ENCODE measurements at places on chromosomes 7 and 10.

DNA sequence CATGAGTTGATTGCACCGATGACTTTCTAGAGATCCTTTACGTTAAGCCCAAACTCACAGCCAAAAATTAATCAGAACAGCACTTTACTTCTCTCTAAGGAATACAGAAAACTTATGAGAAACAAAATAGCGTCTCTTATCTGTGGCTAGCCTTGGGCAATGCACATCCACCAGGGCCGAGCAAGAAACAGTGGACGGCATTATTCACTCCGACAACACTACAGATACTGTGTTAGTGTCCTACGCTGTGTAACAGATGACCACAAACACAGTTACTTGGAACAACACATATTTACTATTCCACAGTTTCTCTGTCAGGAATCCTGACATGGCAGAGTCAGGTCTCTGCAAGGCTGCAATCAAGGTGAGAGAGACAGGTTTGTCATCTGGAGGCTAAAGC lies 598.3 kb upstream of the ADARB2 start:
- DNase-seq, result no peak

- no peak for DNase-seq
These were observed 500.2 kb downstream of the GLRX3 start for GRCh38 chr10:130636313-130636930.

DNA sequence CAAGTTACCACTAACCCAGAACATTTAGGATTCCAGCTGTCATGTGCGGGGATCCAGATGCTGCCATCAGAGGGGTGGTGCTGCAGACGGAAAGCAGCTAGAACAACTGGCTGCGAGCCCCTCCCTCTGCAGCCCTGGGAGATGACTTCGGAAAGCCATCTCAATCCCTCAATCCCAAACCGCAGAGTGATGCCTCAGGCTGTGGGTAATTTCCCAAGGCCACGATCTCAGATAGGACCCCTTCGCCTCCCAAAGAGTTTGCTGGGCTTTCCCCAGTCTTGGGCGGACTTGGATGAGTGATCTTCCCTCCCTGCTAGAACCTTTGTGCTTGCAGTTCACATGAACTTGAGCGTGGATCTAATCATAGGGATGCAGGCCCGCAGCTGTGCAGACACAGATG lies 71.3 kb upstream of the EN2 start:
- DNase-seq, result no peak

DNA sequence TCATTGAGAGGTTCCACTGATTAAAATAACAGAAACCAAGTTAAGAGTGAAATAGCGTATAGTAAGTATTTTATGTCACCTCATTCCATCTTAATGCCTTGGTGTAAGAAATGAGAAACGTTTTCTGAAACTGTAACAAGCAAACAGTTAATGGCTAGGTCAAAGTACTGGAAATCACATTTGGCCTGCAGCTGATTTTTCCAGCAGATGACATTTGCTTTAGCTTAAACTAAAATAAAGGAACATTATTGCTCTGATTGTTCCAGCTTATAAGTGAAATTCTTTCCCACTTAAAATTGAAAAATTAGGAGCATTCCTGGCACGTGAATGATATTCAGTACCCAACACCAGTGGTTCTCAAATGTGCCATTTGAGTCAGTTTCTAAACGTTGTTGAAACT lies 213.6 kb upstream of the DPP6 start:
- no peak for DNase-seq

GRCh38 chr10:72250666-72251065 lies 23.1 kb upstream of the DDIT4 start:
- no peak for DNase-seq

GRCh38 chr10:48938281-48938680 lies 1.4 kb downstream of the LRRC18 start:
- no peak for DNase-seq

- no peak for DNase-seq
These were observed 504.4 kb downstream of the GALNT17 start for GRCh38 chr7:71636329-71636728.

- DNase-seq, result no peak
These were observed 1.1 kb upstream of the MACC1 start for GRCh38 chr7:20218279-20218678.

DNA sequence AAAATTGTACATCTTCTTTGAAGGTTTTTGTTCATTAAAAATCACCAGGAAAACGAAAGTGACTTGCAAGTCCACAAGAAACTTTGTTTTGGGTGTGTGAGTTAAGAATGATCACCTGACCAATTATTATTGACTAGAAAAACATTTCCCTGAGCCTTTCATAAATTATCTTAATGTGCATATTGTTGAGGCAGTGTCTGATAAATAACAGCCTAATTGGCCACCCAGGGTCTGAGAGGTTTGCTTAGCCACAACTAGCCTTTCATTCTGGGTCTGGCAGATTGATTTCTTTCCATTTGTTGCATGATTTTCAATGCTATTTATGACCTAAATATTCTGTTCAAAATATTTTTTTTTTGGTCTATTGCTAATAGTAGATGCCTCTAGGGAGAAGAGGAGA lies 152.8 kb downstream of the AUTS2 start:
- DNase-seq, result no peak

DNA sequence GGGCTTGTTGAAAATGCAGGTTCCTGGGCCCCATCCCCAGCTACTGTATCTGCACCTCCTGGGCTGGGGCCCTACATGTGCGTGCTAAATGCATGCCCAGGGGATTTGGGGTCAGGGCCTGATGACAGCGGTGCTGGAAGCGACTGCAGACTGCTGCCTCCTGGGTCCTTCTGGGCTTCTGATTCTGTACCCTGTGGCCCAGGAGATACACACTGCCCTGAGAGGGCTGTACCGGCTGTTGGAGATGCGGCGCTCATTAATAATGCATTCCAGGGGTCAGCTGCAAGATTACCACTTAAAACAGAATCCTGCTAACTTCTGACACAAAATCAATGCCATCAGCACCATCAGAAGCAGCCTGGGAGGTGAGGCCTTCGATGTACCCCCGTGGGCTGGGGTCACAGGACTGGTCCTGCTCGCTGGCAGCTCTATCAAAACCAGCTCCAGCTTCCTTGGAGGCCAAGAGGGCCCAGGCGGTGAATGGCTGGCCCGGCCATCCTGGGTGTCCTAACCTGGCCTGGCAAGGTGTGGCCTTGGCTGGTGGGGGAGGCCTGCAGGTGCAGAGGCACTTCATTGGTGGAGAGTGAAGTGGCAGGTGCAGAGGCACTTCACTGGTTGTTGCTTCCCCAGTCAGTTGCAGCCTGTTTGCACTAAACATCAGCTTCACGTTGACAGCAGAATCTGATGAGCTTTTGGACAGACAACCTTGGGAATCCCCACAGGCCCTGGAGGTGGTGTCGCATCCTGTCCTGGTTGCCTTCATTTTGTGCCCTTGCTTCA lies 79.2 kb downstream of the GLRX3 start:
- DNase-seq, result no peak

DNA sequence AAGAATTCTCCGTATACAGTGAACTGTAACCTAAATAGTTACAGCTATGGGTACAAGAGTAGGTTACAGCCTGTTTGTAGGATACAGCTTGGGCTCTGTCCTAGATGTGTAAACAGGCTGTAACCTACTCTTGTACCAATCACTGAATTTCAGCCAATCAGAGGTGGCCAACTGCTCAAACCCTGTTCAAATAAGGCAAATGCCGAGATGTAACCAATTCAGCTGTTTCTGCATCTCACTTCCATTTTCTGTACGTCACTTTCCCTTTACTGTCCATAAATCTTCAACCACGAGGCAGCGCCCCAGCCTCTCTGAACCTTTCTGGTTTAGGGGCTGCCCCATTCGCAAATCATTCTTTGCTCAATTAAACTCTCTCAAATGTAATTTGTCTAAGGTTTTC lies 8.3 kb upstream of the MMP21 start:
- no peak for DNase-seq

DNA sequence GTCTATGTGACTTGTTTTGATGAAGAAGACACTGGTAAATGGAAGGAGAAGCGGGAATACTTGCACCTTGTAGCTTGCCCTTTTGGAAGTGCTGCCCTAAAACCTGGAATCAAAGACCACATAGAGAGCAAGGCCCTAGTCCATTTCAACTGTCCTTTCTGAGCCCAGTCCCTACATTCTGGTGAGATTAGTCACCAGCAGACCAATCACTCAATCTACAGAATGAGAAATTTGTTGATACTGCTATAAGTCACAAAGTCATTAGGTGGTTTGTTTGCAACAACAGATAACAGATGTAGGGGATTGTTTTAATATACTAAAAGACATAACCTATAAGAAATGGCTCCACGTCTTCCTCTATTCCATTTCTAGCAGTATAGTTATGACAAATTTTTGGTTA lies 33.6 kb downstream of the WASL start:
- no peak for DNase-seq

DNA sequence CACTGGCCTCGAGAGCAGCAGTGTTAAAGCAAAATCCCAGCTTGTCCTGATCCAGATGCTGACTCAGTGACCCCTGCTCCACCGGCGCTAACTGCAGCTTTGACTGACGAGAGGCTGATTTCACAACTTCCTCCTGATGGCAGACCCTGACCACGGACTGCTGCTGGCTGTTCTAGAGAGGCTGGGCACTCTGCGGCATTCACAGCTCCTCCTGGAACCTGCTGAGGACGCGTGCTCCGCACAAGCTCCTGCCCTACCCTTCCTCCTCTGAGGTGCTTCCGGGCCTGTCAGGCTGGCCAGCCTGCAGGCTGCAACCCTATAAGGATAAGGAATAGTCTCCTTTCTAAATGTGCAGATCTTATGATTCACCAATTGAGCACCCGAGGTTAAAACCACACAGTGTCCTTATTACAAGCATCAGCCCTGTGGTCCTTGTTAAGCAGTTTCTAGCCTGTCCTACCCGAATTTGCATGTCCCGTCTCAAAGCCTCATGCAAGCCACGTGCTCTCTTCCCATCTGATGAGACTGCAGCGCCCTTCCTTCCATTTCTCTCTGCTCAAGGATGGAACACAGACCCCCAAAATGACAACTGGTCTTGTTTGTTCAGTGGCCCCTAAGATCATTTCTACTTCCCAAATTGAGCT lies 35.5 kb upstream of the NCAPG2 start:
- no peak for DNase-seq

GRCh38 chr10:42242135-42242805 lies 396.1 kb downstream of the ZNF33B start:
- no peak for DNase-seq

GRCh38 chr7:517774-518629 lies 1.6 kb downstream of the PDGFA start:
- no peak for DNase-seq

DNA sequence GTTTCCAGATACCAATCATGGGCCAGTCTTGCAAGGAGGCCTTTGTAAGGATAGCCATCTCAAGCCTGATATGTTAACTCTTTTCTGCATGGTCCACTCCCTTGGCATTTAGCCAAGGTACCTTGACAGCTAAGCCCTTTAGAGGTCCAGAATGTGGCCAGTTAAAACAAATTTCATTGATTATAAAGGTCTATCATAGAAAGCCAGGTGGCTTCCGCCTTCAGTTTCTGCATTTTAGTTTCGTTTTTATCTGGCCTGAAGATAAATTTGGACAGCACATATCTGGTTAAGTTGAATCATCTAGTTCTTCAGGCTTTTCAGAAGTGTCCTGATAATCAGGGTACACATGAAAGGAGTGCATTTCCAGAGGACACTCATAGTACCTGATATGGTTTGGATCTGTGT lies 30.7 kb downstream of the ANKIB1 start:
- DNase-seq, result no peak

GRCh38 chr7:44636926-44637325 lies 30.5 kb downstream of the OGDH start:
- no peak for DNase-seq

DNA sequence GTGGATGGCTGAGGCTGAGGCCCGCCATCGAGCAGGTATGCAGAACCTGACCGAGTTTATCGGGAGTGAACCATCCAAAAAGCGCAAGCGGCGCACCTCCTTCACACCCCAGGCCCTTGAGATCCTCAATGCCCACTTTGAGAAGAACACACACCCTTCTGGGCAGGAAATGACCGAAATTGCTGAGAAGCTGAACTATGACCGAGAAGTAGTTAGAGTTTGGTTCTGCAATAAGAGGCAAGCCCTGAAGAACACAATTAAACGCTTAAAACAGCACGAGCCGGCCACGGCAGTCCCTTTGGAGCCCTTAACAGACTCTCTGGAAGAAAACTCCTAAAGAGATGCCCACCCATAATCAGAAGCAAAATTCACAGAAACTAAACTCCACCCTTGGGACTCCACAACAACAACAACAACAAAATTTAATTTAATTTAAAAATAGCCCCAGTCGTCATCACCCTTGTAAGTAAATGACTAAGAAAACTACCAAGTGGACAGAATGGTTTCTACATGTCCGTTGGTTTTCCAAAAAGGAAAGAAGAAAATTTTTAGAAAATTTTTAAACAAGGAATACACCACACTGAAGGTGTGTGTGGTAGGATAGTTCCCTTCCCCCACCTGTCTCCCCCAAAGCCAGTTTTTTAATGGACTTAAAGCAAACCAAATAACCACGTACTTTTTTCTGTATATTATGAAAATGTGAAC lies 101.7 kb upstream of the YAE1 start:
- no peak for DNase-seq

- DNase-seq, result no peak
These were observed 191.7 kb downstream of the LRRN3 start for GRCh38 chr7:111282626-111283025.

- DNase-seq, result no peak
These were observed 68.0 kb downstream of the SLC29A4 start for GRCh38 chr7:5350600-5351385.

GRCh38 chr7:98034081-98035035 lies 44.4 kb upstream of the OCM2 start:
- no peak for DNase-seq

- no peak for DNase-seq
These were observed 584 bp upstream of the ZMIZ1 start for GRCh38 chr10:79068203-79068561.

- no peak for DNase-seq
These were observed 395.5 kb downstream of the SUGCT start for GRCh38 chr7:40530292-40530691.

GRCh38 chr7:91114232-91114631 lies 150.0 kb upstream of the FZD1 start:
- no peak for DNase-seq

DNA sequence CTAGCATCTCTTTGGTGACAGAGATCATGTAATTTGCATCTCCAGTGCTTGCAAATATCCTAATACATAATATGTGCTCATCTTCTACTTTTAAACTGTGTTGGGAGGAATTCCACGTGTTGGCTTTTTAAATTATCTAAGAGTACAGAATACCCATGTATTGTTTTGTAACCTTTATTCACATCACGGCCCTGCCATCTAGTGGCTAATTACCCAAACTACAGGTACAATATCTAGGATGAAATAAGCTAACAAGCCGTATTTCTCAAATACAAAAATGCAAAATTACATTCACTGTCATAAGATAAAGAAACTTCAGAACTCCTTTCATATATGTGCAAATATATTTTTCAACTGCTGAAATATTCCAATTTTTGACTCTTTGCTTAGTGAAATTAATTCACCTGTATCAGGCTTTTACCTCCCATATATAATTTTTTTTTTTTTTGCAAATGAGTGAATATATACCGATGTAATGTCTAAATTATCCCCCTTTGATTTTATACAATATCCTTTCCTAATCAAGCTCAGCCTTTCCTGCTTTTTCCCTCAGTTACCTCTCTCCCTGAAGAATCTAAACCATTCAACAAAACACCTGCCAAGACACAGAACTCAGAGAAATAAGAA lies 30.3 kb upstream of the LSM8 start:
- no peak for DNase-seq

Data from esophagus squamous epithelium (tissue), 5 donors.